ENCODE measurements at places on chromosomes 3 and 15.

GRCh38 chr15:64837502-64837901 is 4.2 kb upstream of the PLEKHO2 start:
- DNase-seq: no peak

DNA sequence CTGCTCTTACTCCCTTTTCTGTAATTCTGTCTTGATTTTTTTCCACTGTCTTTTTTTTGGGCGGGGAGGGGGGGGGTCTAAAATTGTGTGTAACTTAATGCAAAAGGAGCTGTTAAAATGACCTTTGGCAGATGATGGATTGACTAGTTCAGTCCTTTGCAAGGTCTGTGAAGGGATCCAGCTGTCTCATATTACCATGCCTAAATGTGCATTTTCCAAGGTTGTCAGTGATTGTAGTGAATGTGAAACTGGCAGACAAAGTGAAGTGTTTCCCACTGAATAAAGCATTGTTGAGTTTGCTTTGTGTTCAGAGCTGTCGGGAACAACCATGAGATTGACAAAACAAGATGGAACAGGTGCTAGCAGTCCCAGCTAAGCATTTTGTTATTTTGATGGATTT is 110.1 kb upstream of the SKOR1 start:
- DNase-seq: no peak

GRCh38 chr3:11724615-11725339 is 81.1 kb upstream of the VGLL4 start:
- no peak for DNase-seq

DNA sequence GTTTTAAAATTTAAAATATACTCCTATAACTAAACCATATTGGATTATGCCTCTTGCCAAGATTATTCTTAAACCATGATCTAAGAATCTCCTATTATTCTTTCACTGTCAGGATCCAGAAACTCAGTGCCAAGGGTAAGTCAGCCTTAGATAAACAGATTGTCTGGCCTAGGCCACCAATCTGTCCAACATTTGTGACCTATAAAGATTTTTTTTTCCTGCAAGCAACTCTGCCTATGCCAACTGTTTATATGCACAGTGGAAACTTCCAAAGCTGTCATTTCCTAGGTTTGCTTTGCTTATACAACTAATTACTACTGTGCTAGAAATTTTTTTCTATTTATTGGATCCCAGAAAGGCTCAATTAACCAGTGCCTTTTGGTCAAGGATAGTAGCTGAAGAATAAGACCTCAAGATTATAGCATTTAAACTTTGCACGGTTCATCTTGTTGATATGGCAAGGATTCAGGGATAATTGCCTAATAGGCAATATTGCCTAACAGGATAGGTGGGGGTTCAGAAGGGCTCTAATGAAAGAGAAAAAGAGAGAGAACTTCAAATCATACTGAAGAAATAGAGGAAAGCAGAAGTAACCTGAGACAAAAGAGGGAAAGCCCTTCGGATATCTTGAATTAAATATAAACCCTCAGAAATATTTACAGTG is 22.8 kb downstream of the GAP43 start:
- DNase-seq: no peak
